ENCODE measurements at places on chromosomes 7 and 10.

DNA sequence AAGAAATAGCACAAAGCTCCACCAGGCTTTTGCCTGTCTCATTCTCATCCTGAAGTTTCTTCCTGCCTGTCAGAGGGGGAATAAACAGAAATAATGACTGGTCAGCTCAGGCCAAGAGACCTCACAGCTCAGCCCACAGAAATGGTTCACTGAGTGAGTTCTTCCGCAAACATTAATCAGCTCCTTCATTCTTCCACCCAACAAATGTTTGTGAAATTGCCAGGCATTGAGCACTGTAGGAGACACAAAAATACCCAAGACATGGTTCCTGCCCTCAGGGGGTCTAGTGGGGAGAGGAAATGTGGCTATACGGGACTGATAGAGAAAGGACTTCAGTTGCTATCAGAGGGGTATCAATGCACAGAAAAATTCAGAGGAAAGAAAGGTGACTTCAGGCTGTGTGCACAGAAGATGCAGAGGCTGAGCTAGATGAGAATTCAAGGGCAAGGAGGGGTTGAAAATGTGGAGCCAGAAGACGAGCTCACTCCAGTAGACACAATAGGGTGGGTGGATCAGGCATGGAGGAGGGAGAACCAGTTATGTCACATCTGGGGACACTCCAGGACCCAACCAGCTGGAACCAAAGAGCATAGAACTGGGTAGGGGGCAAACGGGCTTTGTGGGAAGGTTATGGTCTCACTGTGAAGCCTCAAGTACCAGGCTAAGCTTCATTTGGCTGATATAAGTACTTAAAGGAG is 20.9 kb downstream of the MYOF start:
- DNase-seq, result no peak

- no peak for DNase-seq
These were observed 5.4 kb downstream of the ABLIM1 start for GRCh38 chr10:114652402-114653368.

- no peak for DNase-seq
These were observed 35.1 kb downstream of the EGFR start for GRCh38 chr7:55053651-55054571.

DNA sequence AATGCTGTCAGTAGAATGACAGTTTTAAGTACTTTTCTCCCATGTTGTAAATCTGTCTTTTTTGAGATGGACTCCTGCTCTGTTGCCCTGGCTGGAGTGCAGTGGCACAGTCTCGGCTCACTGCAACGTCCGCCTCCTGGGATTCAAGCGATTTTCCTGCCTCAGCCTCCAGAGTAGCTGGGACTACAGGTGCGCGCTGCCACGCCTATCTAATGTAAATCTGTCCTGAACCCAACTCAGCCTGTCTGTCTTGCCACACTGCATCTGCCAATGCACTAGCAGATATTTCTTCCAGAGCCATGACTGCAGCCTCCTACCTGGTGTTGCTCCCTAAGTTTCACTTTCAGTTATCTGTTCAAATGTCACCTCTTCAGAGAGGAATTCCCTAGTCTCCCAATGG is 264.1 kb downstream of the PHF14 start:
- DNase-seq, result no peak

DNA sequence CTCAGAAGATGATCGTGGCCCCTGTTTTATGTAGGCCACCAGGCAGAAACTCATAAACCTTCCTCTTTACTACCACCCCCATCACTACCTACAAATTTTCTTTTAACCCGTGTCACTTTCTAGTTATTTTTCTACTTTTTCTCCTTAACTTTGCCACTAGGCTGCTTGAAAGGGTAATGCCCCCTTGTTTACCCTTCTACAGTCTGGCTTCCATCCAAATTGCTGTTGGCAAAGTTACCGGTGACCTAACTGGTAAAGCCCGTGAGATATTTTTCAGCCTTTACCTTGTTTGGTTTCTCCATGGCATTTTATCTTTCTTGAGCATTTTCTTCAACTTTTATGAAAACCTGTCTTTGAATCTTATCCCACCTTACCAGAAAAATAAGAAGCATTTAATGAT is 153.0 kb downstream of the WNT2 start:
- no peak for DNase-seq

- no peak for DNase-seq
These were observed 49.6 kb downstream of the PLPP4 start for GRCh38 chr10:120506674-120507073.

- DNase-seq, result no peak
These were observed 839 bp upstream of the HABP2 start for GRCh38 chr10:113552014-113552413.

DNA sequence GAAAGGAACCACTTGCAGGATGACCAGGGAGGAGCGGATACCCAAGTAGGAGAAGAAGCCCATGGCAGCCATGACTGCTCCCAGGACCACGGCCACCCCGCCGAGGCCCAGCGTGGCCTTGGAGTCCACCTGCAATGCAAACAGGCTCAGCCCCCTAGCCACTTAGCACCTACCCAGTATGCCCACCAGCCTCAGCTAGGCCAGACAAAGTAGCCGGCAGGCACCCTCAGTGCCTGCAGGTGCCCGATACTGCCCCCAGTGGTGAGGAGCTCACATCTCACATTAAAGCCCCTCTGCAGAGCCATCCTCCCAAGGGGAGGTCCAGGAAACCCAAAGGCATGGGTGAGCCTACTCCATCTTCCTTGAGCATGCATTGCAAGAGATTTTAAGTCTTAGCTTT is 6.6 kb downstream of the NPC1L1 start:
- DNase-seq, result peak; percentile 13

GRCh38 chr7:91346426-91346825 is 82.2 kb downstream of the FZD1 start:
- no peak for DNase-seq

GRCh38 chr10:128489324-128490247 is 363.4 kb upstream of the MKI67 start:
- DNase-seq, result no peak

GRCh38 chr7:133543657-133544056 is 290.8 kb downstream of the EXOC4 start:
- DNase-seq, result no peak

DNA sequence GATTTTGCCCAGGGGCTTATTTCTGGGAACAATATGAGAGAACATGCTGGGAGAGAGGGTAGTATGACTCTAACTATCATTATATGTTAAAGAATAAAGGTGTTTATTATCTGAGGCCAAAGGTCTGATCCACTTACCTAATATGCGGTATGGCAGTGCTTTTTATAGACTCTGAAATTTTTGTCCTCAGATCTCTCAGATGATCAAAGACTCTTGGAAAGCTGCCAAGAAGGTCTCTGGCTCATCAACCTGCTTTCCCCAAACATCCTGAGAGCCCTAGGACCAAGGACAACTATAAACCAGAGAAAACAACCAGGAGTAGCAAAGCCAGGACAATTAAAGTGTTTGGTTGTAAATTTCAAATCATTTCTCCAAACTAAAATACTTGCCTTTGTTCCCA is 255.7 kb upstream of the LRRN3 start:
- DNase-seq, result no peak

DNA sequence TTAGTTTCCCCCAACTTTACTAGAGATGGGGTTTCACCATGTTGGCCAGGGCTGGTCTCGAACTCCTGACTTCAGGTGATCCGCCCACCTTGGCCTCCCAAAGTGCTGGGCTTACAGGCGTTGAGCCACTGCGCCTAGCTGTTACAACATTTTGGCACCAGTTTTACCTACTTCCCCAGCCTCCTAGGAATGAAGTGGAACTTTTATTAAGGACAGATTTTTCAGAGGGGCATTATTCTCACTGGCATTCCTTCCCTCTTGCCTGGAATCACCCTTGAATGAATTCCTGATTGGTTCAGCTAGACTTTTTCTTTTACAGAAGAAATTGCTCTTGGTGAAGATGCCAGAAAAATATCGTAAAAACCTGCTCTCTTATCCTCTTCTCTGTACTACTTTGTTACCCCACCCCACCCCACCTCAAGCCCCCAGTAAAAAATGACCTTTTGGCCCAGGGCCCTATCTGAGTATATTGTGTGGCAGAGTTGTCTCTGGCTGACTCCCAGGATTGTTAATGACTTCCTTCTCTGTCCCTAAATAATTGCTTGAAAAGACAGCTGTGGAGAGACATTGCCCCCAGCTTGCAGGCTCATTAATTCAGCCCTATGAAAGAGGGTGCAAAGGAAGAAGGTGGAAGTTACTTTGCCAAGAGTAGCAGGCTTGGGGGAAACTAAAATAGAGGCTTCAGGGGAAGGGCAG is 189.6 kb downstream of the AUTS2 start:
- no peak for DNase-seq

GRCh38 chr10:118243907-118244306 is 98.2 kb downstream of the FAM204A start:
- no peak for DNase-seq

DNA sequence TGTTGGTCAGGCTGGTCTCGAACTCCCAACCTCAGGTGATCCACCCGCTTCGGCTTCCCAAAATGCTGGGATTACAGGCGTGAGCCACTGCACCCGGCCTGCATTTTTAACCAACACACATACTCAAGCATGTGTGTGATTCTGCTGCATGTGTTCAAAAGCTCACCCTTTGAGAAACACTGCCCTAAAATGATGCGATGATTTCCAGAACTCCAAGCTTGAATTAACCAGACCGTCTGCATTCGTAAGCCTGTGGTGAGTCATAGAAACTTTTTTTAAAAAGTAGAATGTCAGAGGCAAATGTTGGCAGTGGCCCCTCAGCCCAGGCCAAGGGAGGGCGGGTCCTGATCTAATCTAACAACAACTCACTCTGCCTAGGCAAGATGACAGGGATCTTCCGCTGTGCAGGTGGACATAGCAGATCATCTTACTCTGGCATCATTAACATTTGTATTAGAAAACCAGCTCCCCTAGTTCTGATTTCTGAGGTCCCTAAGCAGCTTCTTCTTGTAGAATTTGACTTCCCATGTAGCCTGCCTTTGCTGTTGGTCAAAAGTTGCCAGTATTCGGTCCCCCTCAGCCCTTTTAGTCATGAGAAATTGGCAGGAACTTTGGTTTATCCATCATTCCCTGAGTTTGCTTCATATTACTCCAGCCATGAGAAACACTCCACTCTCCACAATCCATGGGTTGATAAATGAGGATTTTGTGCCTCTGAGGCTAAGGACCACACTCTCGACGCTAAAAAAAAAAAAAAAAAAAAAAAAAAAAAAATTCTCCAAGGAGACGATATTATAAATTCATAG is 190.4 kb downstream of the SKIDA1 start:
- DNase-seq, result no peak

All from NCI-H1930 (cell line).